Frontal cortex (tissue), 4 donors: ENCODE measurements at places on chromosomes 5 and 9.
A peak's percentile ranks its signal among the peaks of the same experiment; 100 is the strongest.

DNA sequence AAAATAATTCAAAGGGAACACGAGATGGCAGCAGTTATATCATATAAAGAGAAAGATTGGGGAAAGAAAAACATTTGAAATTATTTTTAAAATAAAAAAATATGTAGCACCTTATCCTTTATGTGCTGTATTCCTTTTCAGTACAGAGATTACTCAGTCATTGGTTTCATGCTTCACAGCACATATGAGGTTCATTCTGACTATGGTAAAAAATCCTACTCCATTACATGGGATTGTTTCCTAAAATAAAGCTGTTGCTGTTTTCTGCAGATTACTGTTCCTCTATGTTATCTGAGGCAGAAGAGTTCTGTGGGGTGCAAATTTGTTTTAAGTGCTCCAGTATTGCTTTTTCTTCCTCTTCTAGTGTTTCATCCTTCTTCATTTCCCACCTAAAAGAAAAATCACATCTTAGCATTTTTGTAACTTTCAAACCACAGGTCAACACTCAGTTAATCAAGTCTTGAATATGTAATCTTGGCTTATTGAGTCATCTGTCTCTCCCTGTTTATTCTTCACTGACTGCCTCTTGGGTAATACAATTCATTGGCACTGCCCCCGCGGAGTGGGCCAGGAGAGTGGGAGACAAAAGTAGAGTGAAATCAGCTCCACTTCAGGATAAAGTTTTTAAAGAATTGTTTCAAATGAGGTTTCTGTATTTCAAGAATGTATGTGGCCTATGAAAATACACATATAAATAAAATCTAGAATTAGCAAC is 412.5 kb upstream of the POU5F2 start:
- DNase-seq, result no peak

DNA sequence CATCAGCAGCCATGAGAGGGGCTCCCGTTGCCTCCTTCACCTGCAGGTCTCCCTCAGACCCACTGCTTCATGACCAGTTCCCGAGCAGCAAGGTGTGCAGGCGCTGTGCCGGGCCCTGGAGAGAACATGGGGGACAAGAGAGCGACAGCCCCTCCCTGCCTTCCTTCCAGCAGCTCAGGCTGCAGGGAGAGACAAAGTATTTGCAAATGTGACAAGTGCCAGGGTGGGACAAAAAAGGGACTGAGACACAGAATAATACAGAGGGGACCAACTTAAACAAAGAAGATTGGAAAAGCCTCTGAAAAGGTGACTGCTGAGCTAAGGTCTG is 22.5 kb upstream of the VDAC1 start:
- no peak for DNase-seq

GRCh38 chr5:170882345-170882744 is 20.5 kb downstream of the RANBP17 start:
- no peak for DNase-seq

DNA sequence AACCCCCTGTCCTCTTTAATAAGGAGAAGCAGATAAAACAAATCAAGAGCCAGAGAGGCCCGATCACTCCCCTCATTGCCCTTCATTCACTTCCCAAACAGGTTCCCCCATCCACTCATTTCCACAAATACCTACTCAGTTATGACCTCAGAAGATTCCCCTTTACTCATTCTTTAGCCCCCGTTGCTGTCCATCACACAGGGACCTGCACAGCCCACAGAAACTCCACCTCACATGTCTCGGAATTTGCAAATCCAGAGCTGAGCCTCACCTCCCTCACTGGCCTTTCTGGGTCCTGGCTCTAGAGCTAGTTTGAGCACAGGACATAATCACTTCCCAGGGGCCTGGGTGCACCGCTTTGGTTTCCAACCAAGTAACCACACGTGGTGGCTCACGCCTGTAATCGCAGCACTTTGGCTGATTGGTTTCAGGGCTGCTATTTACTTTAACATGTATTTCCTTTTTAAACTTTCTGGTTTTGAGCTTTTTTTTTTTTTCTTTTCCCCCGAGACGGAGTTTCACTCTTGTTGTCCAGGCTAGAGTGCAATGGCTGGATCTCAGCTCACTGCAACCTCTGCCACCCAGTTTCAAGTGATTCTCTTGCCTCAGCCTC is 17.8 kb downstream of the ATP6V0E1 start:
- DNase-seq, result no peak

DNA sequence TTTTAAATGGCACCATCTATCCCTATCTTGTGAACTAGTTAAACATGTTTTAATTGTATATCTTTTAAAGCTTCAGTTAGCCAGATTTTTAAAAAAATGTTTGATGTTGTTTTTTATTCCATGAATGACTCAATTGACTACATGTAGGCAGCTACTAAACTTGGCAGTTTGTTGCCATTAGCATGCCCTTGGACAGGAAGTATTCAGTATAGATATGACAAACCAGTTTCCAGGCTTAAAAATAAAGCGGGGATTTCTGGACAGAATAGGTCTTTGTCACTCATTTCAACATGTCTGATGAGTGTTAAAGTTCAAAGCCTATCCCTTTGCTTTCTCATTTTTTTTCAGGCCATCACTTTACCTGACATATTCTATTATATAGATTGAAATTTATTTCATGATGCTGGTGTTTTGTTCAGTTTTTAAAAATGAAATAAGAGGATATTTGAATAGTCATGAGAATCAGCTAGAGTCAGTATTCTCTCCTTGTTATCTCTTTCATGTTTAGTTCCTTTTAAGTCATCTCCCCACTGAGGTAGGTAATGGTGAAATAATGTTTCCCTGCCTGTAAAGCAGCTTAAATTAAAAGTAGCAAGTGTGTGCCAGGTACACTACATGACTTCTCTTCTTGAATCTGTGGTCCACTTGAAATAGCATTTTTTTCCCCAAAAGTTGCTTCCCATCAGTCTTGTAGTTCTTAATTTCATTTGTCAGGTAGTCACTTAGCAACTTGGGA is 11.9 kb downstream of the TNFAIP8 start:
- DNase-seq, result no peak

GRCh38 chr5:172870715-172871461 is 36.8 kb downstream of the ERGIC1 start:
- DNase-seq, result no peak

- DNase-seq, result no peak
These were observed 129.0 kb downstream of the TLE4 start for GRCh38 chr9:79700607-79701360.

DNA sequence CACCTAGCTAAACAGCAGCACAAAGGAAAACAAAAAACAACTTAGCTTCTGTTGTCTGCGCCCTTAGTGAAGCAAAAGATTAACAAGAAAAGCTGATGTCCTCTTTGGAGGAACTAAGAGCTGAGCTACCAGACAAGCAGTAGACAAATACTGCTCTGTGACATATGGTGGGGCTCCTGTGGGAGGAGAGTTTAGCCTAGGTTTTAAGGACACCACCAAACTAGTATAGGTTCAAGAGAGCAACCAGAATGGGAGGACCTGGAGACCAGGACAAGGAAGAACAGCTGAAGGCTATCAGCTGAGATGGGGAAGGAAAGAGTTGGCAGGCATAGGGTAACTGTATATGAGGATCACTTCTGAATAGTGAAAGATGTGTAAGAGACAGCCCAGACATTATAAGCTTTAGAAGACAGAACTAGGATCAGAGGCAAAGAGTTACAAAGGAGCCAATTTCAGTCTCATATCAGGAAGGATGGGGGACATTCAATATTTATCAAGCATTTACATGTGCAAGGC is 27.2 kb downstream of the FBXW2 start:
- no peak for DNase-seq

DNA sequence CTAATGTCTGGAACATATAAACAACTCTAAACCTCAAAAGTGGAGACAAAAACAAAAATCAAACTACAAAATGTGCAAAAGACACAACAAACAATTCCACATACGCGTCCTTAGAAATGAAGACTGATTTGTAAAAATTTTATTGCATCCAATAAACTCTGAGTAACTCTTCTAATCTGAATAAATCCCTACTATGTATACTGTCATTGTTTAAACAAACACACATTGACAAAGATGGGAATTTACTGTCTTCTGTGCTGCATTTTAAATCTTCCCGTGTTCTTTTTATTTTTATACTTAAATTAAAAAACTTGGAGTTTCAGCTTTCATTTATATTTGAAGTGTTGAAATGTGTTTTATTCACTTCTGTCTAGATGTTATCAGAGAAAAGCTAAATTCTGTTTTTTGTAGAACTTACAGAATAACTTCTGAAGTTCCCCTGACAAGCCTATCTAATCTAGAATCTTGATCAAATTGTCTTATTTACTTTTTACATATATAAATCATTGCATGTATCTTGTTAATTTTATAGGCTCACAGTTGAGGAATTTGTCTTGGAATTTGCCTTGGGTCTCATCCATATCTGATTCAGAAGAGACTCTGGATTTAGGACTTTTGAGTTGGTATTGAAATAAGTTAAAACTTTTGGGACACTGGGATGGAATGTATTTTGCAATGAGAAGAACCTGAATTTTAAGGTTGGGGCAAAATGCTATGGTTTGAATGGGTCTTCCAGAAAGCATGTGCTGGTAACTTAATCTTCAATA is 2064.4 kb upstream of the C9orf72 start:
- no peak for DNase-seq

- peak; percentile 76 for DNase-seq
These were observed 52.1 kb downstream of the C9orf50 start for GRCh38 chr9:129568560-129569501.

DNA sequence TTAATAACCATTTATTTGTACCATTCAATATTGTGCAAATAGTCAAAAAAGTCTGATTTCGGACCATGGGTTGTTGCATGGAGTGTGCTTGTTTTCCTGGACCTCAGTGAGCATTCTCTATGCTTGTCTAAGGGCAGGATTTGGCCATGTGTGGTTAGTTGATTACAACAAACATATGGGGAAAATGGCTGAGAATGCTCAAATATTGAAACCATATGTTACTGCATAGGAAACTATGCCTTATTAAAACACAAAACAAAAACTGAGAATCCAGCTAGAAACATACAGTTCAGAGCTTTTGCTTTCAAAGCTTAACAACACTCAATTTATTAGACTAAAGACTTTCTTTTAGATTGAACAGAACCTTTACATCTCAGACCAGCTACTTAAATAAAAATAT is 928.3 kb downstream of the NR2F1-AS1 start:
- DNase-seq, result no peak

DNA sequence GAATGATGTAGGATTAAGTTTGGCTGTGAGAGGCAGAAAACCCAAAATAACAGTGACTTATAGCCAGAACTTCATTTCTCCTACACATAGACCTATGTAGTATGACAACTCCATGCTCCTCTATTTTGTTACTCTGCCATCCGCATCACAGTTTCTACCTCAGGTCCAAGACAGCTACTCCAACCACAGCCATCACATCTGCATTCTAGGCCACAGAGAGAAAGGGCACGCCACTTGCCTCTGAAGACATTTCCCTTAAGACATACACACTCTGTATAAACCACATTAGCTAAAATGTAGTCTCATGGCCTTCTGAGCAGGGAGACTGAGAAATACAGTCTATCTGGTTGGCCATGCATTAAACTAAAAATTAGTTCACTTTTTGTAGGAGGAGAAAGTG is 10.0 kb downstream of the SPINK4 start:
- DNase-seq, result no peak

DNA sequence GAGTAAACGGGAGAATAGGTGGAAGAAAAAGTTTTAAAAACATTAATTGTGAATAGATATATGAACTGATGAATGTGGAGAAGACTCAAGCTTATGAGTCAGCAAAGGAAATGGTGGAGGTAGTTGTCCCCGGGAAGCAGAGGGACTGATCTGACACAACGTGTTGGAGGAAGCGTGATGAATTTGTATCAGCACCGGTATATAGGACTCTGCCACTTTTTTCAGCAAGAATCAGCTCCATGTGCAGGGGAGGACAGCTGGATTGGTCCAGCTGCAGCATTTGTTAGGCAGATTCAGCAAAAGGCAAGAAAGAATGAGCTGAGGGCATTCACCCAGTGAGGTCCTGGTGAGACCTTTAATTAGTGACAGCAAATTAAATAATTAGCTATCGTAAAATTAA is 276.0 kb downstream of the TENT4A start:
- no peak for DNase-seq

- no peak for DNase-seq
These were observed 163.6 kb downstream of the LRRC70 start for GRCh38 chr5:62742207-62742606.

GRCh38 chr5:93296338-93296737 is 284.7 kb downstream of the NR2F1-AS1 start:
- DNase-seq, result no peak

DNA sequence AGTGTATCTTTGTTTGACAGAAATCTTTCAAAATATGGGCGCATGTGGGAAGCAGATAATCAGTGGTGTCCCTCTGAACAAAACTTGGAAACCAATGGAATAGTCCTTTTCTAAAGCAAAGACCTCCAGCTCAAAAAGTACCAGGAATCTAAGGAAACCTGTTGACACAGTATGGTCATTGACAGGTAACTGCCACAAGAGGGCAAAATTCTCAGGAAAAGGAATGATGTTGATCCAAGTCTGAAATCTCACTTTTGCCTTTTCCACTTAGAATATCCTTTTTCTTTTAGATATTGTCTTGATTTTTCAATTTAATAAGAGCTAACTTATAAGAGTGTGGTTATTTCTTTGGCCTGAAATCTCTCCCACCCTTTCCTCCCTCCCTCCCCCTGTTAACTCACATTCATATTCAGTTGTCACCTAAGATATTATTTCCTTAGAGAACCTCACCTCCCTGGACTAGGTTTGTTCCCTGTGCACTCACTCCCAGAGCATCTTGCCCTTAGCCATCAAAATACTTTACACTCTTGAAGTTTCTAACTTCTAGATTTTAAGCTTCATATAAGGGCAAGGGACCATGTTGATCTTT is 59.0 kb upstream of the BARX1 start:
- DNase-seq, result no peak

DNA sequence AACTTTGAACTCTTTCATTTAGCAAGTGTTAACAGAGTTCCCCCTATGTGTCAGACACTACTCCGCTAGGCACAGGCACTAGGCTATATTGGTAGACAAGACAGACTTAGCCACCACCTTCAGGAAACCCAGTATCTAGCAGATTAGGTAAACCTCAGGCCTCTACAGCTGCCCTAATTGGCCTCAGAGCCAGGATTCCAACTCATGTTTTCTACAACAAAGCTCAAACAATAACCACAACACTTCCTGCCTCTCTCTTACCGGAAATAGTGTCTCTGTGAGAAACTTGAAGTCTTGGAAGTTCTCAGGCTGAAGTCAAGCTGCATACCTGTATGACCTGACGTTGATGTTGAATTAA is 116.6 kb upstream of the SLC44A1 start:
- no peak for DNase-seq

- DNase-seq, result no peak
These were observed 291.3 kb upstream of the IRX1 start for GRCh38 chr5:3304346-3304745.

DNA sequence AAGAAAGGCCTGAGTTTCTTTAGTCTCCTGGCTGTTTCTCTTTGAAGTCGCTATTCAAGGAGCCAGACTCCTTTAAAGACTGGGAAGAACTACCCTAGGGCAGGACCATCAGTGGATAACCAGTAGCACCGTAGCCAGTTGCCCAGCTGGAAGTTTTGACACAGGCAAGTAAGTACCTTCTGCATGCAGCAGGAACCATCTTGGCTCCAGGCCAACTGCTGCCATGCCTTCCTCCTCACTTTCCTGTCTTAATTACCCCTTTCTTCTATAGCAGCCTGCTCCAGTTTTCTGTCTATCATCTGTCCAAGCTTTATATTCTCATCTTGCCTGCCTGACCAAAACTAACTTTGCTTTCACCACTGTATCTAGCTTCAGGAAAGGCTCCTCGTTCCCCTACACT is 149.7 kb upstream of the SV2C start:
- no peak for DNase-seq

GRCh38 chr5:78803353-78803752 is 154.8 kb upstream of the LHFPL2 start:
- DNase-seq, result no peak
